ENCODE measurements at places on chromosomes 5 and 9.
A peak's percentile ranks its signal among the peaks of the same experiment; 100 is the strongest.

GRCh38 chr5:127275641-127276193 is 14.9 kb upstream of the MEGF10 start:
- DNase-seq, result no peak

DNA sequence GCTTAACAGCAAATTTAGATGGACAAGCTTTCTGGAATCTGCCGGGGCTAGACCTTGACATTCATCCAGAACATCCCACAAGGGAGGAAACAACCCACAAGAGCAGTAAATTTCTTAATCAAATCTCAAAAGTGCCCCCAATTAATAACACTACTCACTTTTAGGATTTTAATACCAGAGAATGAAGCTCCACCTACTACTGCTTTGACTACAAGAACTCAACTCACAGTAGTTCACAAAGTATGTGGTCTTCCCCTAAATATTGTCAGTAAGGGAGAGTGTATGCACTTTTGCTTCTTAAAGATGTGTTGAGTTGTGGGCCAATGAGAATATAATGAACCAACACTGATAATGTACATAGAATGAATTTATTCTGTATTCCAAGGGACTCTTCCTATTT is 94.7 kb downstream of the EBF1 start:
- DNase-seq, result no peak

DNA sequence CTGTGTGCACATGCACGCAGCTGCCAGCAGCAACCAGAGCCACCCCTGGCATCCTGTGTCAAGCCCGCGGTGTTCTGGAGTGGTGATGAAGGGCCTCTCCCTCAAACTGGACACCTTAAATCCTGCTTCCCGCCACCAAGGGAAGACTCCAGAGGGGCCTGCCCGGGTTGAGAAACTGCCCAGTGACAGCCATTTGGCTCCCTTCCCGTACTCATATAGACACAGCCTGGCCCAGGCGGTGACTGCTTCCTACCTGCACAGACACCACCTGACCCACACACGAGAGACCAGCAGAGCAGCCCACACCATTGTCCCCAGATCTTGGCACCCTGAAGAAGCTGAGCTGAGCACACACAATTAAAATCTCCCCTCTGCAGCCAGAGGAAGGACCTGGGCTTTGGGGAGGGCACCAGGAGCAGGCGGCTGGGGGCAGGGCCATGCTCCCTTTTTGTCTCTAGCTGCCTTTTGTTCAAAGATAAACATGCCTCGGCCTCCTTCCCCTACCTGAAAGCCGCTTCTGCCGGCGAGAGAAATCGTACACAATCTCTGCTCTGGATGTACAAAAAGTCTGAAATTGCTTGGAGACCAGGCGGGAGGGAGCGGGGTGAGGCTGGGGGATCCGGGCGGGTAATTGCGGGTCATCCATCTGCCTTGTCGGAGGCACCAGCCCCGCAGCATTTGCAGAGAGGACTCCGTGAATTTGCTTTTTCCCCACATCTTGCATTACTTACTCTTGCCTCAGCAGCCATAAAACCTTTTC is 78.4 kb downstream of the TSPAN17 start:
- DNase-seq, result no peak

GRCh38 chr9:84597131-84597530 is 72.4 kb upstream of the NTRK2 start:
- no peak for DNase-seq

DNA sequence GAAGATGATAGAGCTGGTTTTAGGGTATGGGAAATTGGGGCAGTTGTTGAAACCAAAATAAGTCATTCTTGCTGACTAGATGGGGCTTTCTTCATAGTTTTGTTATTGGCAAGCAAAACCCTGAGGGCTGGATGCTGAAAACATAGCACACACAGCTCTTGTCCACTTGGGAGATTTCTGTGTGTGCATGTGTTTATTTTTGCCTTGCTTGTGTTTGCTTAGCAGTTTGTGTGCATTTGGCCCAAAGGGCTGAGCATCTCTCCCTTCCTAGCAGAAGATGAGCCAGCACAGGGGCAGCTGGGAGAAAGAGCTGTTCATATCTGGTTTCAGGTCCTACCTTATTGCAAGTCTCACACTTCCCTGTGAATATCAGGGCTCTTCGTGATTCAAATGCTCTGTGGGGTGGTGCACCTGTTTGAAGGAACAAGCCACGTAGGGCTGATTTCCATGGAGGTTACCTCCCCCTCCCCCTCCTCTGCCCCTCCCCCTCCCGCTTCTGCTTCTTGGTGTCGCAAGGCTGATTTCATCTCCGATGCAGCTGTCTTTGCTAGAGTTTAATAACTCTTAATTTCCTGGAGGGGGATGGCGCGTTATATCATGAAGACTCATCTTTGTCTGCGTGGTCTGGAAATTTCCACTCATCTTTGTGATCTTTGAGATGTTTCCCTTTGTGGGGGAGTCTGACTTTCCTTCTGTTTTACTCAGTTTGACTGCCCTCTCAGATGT is 296.5 kb downstream of the ARHGAP26 start:
- no peak for DNase-seq

- no peak for DNase-seq
Observed at GRCh38 chr5:11261241-11261640, 500.2 kb upstream of the DAP start.

DNA sequence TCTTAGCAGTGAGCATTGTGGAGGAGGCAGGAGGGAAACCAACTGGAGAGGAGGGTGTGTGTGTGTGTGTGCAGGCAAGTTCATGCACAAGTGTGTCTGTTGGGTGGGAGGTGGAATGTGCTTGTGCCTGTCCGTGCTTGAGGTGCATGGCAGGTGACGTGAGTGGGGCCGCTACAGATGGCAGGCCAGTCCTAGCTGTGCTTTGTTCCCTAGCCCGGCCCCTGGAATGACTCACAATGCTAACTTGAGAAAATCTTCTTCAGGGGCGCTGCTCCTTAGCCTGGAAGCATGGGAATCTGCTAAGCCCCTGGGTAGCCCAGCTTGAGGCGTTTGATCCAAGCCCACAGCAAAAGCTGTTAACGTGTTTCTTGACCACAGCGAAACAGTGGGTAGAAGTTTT is 25.0 kb upstream of the DMRT2 start:
- no peak for DNase-seq

DNA sequence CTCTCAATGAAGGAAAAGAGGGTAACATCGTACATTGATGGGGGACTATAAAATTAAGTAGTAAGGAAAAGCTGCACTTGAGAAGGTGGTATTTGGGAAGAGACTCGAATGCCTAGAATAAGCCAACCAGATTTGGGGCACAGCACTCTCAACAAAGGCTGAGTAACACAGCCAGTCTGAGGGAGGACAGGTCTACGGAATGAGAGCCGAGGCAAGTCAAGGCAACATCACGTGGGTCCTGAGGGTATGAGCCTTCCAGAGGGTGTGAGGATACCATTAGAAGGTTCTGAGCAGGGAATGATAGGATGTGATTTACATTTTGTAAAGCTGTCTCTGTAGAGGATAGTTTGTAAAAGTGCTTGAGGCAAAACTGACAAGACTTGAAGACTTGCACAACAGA is 434.1 kb downstream of the RAB3C start:
- no peak for DNase-seq

DNA sequence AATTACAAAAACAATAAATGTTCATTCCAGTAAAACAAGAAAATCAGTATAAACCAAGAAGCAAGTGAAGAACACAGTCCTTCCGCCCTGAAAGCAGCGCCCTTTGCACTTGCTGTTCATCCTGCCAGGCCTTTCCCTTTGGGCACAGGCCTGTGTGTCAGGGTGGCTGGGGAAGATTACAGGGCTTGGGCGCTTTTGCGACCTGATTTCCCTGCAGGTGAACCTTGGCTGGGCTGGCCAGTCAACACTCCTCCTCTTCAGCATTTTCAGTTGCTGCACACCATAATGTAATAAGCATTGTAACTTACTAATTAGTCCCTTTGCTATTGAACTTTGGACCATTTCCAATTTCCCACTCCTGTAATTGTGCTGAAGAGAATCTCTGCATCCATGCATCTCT is 38.6 kb upstream of the TDRD7 start:
- DNase-seq, result no peak

GRCh38 chr9:90457386-90458190 is 185.0 kb downstream of the DIRAS2 start:
- DNase-seq, result no peak

GRCh38 chr9:89953824-89954615 is 349.2 kb downstream of the GADD45G start:
- DNase-seq, result no peak

DNA sequence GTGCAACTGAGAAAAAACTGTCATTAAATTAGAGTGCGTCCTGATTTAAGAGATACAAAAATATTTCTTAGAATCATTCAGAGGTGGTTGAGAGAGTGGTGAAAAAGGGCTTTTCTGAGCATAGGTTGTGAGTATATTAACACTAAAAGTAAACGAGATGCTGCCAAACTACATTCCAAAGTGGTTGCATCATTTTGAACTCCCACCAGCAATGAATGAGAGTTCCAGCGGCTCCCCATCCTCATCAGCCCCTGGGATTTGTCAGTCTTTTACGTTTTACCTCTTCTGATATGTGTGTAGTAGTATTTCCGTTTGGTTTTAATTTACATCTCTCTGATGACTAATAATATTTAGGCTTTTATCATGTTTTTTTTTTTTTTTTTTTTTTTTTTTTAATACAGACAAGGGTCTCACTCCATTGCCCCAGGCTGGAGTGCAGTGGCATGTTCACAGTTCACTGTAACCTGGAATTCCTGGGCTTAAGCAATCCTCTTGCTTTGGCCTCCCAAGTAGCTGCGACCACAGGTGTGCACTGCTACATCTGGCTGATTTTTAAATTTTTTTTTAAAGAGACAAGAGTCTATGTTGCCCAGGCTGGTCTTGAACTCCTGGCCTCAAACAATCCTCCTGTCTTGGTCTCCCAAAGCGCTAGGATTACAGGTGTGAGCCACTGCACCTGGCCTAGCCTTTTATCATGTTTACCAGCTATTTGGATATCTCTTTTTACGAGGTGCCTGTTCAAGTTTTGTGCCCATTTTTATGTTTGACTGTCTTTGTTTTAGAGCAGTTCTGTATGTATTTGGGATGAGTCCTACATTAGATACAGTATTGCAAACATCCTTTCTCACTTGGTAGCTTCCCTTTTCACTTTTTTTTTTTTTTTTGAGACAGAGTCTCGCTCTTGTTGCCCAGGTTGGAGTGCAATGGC is 17.0 kb downstream of the PRRT1B start:
- no peak for DNase-seq

DNA sequence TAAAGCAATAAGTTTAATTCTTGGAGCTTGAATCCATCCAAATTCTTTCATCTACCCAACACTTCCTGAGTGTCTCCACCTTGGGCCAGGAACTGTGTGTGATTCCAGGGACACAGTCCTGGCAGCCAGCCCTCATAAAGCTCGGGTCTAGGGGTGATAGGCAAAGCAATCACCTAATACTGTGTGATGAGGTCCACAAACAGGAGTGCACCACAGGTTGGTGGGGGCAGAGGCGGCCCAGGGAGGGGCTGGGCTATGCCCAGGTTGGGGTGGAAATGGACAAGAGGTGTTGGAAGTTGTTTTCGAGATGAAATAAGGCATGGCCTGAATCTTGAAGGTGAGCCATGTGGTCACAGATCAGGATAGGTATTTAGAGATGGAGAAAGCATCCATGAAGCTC is 133.9 kb upstream of the PTCH1 start:
- DNase-seq, result no peak

GRCh38 chr9:136011703-136012496 is 50.7 kb upstream of the UBAC1 start:
- peak; percentile 92 for DNase-seq

- DNase-seq, result no peak
Observed at GRCh38 chr9:133742849-133743444, 4.8 kb upstream of the SARDH start.

- DNase-seq, result no peak
Observed at GRCh38 chr5:332843-333242, 11.3 kb downstream of the AHRR start.

- no peak for DNase-seq
Observed at GRCh38 chr5:87141544-87141943, 126.1 kb upstream of the RASA1 start.

GRCh38 chr5:4977416-4978110 is 162.6 kb upstream of the ADAMTS16 start:
- no peak for DNase-seq

DNA sequence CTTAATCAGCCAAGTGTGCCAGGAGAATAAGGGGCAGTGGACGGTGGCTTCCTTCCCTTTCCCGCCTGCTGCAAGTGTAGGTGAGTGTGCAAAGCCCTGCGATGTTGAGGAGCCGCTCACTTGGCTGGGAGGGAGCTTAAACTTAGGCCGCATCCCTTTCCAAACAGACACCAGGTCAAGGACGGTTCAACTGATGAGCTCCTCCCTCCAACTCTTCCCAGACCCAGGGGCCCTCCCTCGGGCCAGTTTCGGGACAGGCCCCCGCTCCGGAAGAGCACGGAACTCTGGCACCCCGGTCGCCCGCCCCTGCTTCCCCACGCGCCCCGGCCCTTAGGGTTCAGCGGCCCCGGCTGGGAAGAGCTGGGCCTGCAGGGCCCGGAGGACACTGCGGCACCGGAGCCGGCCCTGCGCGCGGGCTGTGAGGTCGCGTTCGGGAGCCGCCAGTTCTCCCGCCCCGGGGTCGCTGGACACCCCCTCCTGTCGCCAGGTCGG is 481 bp downstream of the MRPL36 start:
- no peak for DNase-seq

GRCh38 chr9:88007291-88007650 is 32.9 kb upstream of the CDK20 start:
- DNase-seq, result no peak
